ENCODE measurements at places on chromosomes 6 and 20. TPM values are rescaled to one million over a fixed set of nuclear protein-coding genes. Genes with fewer than 3 reads are reported as not detected.

DNA sequence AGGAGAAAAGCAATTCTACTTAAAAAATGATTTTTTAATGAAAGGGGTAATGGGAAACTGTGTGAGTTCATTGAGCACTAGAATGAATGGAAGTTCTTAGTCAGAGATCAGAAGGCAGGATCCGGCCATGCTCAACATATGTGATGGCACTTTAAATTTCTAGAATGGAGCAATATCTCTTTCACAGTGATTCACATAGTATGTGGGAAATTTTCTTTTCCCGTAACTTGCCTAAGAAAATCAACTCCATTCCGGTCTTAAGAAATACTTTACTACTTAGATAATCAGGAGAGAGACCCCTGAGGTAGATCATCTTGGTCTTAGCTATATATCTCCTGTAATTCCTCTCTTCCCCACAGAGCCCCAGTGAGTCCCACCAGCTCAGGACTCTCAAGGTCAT is 131.8 kb downstream of the SCML4 start:
- no peak for DNase-seq

- DNase-seq, result no peak
These were observed 11.4 kb downstream of the IYD start for GRCh38 chr6:150380256-150380655.

- DNase-seq, result no peak
These were observed 107.8 kb downstream of the DST start for GRCh38 chr6:56534680-56535419.

SIRPB2 gene
- not detected for total RNA-seq

- no peak for DNase-seq
These were observed 58.6 kb upstream of the MRPS10 start for GRCh38 chr6:42276034-42276890.

GRCh38 chr6:136465766-136466303 is 84.4 kb downstream of the MAP7 start:
- DNase-seq, result no peak

GRCh38 chr6:31065556-31065955 is 46.8 kb downstream of the C6orf15 start:
- no peak for DNase-seq

DNA sequence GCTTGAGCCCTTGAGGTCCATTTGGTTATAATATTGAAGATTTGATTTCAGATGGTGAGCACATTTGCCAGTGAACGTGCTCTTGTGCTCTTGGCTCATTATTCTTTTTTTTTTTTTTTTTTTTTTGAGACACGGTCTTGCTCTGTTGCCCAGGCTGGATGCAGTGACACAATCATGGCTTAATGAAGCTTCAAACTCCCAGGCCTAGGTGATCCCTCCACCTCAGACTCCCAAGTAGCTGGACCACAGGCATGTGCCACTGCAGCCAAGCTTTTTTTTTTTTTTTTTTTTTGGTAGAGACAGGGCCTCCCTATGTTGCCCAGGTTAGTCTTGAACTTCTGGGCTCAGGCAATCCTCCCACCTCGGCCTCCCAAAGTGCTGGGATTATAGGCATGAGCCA is 176.2 kb downstream of the KLHL32 start:
- no peak for DNase-seq

DNA sequence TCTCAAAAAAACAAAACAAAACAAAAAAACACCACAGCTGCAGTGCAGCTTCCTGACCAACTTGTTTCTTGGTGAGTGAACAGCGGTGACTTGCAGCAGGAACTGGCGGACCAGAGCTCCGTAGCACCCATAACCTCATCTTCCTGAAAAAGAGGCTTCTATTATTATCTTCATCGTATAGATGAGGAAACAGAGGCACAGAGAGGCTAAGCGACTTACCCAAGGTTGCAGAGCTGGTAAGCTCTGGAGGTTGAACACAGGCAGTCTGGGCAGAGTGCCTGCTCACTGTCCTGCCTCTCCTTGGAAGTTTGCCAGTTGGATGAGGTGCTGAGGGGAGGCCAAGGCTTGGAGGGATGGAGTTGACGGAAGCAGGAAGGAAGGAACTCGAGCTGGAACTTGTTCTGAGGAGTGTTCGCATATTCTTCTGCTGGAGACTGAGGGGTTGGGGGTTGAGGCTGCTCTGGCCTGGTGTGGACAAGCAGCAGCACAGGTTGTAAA is 47.9 kb upstream of the CCDC167 start:
- peak; percentile 61 for DNase-seq

DNA sequence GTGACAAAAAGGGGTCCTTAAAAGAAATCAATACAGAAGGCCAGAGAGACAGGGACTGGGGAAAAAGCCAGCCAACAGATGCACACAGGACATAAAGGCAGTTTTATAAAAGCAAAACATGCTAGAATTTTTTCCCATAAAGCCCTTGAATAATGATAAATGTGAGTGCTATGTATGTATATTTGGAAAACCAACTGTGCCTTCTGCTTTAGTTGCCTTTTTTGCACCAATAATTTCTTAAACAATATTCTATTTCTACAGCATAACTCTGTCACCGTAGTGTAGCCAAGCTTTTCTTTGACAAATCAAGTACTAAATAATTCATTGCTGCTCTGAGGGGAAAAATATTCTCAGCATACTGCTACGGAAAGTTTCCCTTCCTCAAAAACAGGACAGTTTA is 730.6 kb upstream of the NRSN1 start:
- DNase-seq, result no peak

RNF144B gene
- total RNA-seq, result 0.23 TPM

DNA sequence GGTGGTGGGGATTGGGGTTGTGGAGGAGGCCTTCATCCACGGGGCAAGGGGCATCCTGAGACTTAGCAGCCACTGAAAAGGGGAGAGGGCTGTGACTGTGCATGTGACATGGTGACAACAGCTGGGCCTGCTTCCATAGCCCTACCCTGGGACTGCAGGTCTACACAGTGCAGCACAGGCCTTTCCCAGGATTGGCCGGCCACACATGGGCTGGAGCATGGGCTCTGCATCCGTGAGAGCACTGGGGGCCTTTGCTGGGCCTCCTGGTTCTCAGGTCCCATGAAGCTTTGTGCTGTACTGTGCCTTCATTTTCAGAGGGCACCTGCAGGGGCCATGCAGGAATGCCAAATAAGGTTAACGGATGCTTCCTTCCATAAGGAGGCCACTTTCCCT is 56.0 kb downstream of the ZDHHC14 start:
- DNase-seq, result no peak

DNA sequence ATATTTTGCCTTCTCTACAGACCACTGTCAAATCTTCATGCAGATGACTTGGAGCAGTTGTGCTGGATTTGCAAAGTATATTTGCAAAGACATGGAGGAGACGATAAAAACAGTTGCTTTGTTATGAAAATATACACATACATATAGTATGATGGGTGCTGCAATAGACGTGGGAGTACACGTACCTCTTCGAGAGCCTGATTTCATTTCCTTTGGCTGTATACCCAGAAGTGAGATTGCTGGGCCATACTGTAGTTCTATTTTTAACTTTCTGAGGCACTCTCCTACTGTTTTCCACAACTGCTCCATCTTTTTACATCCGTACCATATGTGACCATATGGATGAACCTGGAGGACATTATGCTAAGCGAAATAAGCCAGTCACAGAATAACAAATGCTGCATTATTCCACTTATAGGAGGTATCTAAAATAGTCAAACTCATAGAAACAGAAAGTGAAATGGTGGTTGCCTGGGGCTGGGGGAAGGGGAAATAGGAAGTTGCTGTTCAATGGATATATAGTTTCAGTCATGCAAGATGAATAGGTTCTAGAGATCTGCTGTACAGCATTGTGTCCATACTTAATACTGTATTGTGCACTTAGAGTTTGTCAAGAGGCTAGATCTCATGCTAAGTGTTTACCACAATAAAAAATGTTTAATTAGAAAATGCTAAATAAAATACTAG is 223.8 kb downstream of the HAO1 start:
- DNase-seq, result no peak

- DNase-seq, result no peak
These were observed 580.6 kb downstream of the TFAP2A start for GRCh38 chr6:9834233-9834632.

DNA sequence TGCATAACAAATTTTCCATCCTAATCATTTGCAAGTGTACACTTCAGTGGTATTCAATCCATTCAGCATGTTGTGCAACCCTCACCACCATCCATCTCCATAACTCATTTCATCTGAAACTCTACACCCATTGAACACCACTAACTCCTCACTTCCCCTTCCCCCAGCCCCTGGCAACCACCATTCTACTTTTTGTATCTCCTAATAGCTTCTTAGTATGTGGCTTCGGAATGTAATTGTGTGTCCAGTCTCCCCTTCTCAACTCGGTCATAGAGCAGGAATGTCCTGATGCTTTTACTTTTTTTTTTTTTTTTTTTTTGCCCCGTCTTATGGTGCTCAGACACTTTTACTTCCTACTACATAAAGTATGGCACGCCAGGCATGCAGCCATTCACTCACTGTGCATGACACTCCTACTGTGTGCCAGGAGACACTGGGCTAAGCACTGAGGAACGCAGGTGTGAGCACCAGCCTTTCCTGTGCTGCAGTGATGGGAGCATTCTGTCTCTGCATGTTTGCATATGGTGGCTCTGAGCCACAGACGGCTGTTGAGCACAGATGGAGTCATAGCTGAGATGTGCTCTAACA is 15.3 kb downstream of the HCK start:
- no peak for DNase-seq

- DNase-seq, result no peak
These were observed 17.5 kb downstream of the CTCFL start for GRCh38 chr20:57507477-57507876.

DNA sequence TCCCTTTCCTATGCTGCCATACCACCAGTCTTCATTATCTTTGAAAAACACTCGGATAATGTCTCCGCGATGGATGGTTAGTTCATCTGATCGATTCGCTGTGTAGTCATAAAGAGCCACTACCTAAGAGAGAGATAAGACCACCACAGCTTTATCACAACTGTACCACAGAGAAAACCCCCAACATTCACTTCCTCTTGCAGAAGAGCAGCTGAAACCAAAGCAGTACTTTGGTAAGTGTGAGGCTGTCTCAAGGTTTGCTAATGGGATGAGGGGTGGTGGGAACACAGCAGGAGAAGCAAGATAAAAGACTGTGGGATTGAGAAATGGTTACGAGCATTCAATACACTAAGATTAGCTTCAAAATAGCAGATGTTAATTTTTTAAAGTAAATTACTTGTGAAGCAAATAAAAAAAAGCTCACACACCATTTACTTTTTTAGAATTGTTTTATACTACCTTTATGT is 142.1 kb downstream of the MYB start:
- DNase-seq, result peak; percentile 63

SLC35D3 gene
- total RNA-seq, result not detected

LY6G5C gene
- total RNA-seq, result 2.6 TPM

CFB gene
- 0.12 TPM for total RNA-seq
